Stimulated activated CD4-positive, alpha-beta T cell treated with anti-CD3 and anti-CD28 coated beads, Interleukin-15, amount 100 ng/mL, for 48 hours (primary cell): ENCODE measurements at places on chromosomes 6 and 20.

DNA sequence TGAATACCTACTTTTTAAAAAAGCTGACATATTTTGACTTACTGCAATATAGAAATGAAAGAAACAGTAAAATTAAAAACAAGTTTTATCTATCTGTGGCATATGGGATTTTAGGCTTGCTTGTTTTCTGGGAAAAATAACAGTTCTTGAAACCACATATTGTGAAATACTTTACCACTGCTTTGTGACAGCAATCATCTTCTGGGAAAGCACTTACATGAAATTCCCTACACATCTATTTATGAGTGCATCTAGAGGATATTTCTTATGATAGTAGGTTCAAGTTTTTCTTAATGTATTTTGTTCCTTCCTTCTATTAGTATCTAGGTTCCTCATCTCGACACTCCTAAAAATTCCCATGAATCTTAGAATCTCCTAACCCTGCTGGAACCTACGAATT is 75.2 kb downstream of the STXBP5 start:
- no peak for DNase-seq

- DNase-seq: no peak
Measured at GRCh38 chr20:1313236-1313964, 15.5 kb downstream of the SDCBP2 start.

GRCh38 chr6:5120011-5120410 is 34.9 kb downstream of the PPP1R3G start:
- no peak for DNase-seq

- DNase-seq: no peak
Measured at GRCh38 chr20:57555457-57556184, 5.3 kb upstream of the PCK1 start.

GRCh38 chr6:142647449-142648035 is 297.4 kb downstream of the HIVEP2 start:
- DNase-seq: no peak

DNA sequence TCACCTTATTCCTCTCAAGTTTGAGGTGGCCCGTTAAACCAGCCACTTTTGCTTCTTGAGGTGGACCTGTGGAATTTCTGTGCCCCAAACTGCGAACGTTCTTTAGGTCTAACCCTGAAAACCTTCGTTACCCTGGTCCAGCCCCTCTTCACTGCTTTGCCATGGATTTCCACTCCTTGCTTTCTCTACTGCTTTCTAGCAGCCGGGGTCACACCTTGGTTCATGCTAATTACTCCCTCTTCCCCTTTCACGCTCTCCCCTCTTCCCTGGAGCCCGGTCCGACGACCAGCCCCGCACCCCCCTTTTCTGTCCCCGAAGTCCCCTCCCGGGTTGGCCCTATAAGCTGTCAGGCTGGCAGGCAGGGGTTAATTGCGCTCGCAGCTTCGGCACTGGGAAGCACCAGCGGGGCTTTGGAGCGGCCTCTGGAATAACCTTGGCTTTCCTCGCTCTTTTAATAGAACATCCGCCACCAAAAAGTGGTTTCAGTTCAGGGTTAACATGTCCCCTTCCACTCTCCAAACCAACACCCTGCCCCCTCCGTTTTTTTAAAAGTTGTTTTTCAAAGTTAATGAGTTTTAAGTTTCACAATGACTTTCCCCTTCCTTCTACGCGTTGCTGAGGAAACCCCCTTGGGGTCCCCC is 1.4 kb upstream of the HIVEP1 start:
- no peak for DNase-seq

DNA sequence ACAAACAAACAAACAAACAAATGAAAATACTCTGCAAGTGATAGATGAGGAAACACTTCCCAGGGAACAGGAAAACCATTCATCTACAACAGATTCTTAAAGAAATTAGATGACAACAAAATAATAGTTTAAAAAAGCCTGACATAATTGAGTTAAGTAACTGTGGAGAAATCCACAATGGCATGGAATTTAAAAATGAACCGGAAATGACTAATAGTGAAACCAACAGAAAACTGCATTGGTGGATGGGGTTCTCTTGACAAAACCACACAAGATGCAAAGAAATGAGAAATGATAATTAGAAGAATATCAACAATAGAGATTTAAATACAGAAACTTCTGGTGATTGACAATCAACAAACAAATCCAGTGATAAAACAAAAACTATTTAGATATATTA is 785.6 kb downstream of the QKI start:
- DNase-seq: no peak

DNA sequence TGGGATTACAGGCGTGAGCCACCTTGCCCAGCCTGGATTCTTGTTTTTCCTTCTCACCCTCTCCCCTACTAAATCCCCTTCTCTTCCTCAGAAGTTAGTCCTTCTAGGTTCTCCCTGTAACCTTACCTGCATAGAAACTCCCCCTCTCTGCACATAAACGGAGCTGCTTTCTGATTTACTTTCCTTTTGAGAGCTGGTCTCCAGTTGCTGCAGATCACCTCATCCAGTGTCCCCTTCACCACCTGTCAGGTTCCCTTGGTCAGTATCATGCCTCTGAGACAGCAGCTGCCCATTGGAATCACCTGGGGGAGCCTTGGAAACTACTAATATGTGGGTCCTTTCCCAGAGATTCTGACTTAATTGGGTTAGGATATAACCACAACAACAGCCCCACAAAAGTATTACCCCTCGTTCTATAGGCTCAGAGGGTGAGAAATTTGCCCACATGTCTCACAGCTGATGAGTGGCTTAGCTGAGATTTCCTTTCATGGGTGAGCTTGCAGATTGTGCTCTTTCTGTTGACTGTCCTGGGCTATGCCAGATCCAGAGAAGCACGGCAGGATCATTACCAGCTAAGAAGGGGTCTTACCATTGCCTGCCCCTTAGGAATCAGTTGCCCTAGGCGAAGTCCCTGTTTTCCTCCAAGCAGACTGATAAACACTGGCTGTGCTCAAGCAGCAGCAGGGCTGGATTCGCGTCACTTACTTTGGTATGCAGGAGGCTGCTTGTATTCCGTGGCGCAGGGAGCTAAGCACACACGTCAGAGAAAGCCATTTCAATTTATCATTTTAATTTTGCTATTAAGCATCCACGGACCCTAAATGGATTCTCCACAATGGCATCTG is 51.3 kb downstream of the AKAP12 start:
- no peak for DNase-seq

DNA sequence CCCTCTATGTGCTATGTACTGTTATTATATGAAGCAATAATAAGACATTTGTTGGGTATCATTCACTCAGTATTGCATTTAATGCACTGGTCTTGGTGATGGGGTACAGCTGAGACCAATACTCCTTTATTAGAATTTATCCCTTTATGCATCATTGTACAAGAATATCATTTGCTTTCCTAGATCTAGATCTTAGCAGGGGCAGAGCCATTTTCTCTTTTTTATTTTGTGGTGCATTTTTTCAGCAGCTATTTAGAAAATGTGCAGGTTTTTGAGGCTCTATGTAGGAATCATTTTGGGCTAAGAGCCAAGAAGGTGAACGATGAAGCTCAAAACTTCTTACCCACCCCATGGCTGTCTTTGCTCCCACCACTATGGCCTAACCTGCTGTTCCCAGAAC is 114.2 kb downstream of the OR2B2 start:
- no peak for DNase-seq

GRCh38 chr20:24836661-24837299 is 112.3 kb upstream of the CST7 start:
- DNase-seq: no peak

GRCh38 chr6:124958759-124959354 is 3.4 kb upstream of the RNF217 start:
- no peak for DNase-seq

DNA sequence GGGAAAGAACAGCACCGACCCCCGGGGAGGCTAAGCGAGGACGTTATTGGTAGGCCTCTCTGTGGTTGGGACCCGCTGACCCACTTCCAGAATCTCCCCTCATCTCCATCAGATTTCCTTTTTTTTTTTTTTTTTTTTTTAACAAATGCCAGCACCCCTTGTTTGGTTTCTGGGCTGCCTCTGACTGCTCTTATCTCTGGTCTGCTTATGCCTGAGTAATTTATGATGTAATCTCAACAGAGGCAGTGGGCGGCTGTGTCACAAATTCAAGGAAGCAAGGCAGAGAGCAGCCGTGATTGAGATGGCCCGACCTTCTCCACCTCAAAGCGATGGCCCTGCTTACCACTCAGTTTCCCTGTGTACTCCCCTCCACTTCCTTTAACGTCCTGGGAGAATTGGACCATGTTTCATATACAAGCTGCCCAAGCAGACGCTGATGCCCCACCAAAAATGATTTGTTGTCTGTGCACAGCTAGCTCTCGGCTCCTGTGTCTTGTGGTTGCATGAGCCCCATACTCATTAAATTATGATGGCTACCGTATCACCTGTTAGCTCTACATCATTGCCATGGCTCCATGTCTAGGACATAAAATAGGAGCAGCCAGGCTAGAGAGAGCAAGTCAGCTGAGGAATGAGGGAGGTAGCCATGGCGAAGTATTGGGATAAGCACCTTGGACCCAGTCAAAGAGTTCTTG is 98.1 kb downstream of the ZNF217 start:
- no peak for DNase-seq

GRCh38 chr20:57408131-57408530 is 16.9 kb downstream of the RBM38 start:
- no peak for DNase-seq

DNA sequence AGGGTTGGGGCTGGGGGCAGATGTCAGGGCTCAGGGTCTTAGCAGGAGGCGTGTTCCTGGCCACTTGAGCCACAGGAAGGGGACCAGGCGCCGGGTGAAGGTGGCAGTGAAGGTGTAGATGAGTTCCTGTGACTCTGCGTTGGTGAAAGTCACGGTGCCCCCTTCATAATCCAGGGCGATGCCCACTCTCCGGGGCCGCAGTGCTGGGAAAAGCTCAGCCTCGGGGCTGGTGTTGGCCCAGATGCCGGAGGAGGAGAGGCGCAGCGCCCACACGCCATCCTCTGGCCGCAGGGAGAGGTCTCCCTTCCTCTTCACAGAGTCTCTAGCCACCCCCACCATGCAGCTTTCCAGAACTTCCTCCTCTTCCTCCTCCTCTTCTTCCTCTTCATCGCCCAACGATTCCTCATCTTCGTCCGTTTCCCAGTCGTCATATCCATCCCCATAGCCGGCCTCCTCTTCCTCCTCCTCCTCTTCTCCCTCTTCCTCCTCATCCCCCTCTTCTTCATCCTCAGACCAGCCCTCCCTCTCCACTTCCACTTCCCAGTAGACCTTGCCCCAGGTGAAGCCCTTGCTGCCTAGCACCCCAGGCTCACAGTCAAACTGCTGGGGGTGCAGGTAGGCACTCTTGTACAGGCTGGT is 22.6 kb downstream of the TRIM15 start:
- no peak for DNase-seq

- DNase-seq: no peak
Measured at GRCh38 chr6:69379518-69379917, 417.3 kb downstream of the LMBRD1 start.

- DNase-seq: no peak
Measured at GRCh38 chr6:52392944-52393343, 27.2 kb upstream of the EFHC1 start.

DNA sequence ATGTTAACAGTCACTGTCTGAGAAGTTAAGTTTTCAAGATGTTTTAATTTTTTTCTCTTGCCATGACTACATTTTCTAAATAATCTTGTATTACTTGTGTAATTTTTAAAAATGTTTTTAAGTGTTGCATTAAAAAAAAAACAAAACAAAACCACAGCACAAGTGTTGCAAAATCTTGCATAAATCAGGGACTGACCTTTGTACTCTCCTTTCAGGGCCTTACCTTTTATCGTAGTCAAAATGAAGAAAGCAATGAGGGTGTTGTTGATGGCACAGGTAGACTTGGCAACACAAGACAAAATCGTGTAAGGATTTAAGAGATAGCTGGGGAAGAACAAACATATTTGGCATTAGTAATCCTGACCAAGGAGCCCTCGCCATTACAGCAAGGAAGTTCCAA is 42.5 kb downstream of the PIGU start:
- no peak for DNase-seq

DNA sequence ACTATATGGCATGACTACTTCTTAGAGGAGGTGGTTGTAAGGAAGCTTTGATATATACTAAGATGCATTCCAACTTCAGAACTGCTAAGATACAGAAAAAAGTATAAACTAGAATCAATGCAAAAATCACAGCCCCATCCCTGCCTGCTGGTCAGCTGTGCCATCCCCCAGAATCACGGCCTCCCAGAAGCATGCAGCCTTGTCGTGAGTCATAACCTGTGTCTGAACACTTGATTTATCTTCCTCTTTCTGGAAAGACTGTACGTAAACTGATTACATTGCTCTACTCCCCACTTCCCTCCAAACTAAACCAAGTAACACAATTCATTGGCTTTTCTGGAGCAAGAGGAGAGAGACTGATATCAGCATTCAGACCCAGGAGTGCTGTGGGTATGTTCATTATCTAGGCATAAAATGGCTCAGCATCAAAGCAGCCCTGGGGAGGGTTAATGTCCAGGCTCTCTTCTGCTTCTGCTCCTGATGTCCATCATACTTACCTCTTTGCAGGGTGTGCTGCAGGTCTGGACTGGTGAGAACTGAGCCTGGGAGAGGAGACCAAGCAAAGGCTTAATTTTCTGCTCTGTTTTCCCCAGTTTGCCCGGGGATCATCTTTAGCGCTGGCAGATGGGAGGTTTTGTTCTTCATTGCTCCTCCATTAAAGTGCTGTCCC is 18.4 kb downstream of the SCP2D1 start:
- no peak for DNase-seq

GRCh38 chr6:161035182-161035980 is 43.8 kb downstream of the MAP3K4 start:
- DNase-seq: no peak

- DNase-seq: no peak
Measured at GRCh38 chr20:32536851-32537656, 48.1 kb downstream of the NOL4L start.

DNA sequence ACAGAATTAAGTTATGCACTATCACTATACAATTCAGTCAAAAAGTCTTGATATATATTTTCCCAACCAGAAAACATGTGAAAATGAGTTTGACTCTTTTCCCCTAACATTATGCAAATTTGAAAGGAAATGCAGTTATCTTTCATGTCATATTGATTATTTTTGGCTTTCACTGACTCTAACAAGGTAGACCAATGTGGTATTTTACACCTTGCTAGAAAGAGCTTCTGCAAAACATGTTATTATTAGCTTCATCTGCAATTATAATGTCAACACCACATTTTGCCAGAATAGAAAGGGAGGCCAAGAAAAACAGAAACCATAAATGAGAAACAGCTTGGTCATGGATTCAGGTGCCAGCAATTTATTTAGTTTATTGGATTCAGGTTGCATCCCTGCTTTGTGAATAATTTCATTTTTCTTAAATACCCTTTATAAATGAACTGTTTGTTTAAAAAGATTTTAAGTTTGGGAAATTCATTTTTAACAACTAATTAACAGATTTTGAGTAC is 226.1 kb upstream of the GJE1 start:
- no peak for DNase-seq

GRCh38 chr6:167293088-167293589 is 2.0 kb downstream of the UNC93A start:
- DNase-seq: no peak

GRCh38 chr6:72781624-72782023 is 159.8 kb downstream of the KCNQ5 start:
- no peak for DNase-seq
